ENCODE measurements at places on chromosomes 2 and 18.

DNA sequence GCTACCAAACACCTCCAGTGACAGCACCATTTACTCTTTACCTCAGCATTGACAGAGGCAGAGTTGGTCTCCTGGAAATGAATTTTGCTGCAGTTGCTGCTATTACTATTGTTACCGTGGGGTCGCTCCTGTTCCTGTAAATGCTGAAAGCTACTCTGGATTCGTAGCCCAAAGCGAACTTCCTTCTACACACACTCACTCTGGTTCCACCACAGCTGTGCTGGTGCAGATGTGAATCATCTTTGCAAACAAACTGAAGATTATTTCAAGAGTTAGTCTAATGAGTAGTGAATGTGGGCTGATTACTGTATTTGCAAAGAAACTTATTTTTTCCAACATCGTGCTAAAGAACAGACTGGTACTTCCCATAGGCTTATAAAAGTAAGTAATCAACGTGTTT lies 304.0 kb downstream of the LPIN1 start:
- DNase-seq, result no peak

GRCh38 chr2:134431838-134432434 lies 178.1 kb downstream of the MGAT5 start:
- no peak for DNase-seq

DNA sequence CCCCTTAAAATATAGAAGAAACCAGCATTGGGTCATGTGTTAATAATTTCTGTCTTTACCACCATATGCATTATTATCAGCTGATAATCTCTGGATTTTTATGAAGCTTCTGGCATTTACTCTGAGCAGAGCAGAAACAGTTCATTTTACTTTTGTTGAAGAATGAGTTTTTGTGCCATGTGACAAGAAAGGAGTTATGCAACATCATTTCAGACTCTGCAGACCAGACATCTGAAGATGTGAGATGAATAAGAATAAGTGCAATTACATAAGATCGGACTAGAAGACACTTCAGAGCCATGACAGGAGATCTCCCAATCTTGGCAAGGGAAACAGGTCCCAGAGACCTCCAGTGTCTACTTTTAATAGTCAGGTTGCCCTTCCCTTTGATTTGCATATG lies 869.4 kb upstream of the VRK2 start:
- no peak for DNase-seq

- DNase-seq, result no peak
Measured at GRCh38 chr18:23378302-23378686, 74.8 kb upstream of the RIOK3 start.

- DNase-seq, result no peak
Measured at GRCh38 chr2:134536296-134536695, 182.5 kb downstream of the TMEM163 start.

- no peak for DNase-seq
Measured at GRCh38 chr2:143875295-143876233, 644.4 kb downstream of the ZEB2 start.

DNA sequence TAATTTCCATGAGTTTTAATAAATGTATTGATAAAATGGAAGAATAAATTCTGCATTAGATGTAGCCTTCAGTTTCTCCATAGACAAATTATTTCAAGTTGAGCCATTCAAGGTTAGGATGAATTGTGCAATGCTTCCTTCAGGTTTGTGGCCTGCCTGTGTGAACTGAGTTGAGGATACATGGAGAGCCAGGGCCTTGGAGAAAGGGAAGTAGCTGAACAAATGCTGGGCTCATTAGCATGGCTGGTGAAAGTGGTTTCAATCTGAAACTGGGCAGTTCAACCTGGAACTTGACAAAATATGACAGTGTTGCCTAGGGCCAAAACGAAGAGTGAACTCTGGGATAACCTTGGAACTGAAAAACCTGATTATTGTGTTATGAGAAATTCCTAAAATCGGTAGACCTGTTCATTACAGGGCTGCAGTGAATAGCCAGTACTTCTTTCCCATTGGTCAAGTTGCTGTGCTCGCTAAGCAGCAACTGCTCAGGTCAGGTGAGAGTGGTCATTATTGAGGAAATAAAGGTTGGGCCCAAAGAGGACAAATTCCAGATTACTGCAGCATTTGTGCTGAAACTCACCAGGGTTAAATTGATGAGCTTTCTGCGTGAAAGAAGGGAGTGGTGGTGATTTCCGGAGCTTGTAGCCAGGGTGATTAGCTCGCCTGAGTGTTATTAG lies 12.7 kb downstream of the INPP1 start:
- no peak for DNase-seq

Data from femur (tissue), 1 donor.